ENCODE measurements at places on chromosomes 11 and 22. TPM values are rescaled to one million over a fixed set of nuclear protein-coding genes. Genes with fewer than 3 reads are reported as not detected.
A peak's percentile ranks its signal among the peaks of the same experiment; 100 is the strongest.

The C22orf42 gene
- total RNA-seq: not detected

The SMCO4 gene
- total RNA-seq: 21.3 TPM

The OR5AR1 gene
- total RNA-seq: not detected

The CCDC188 gene
- total RNA-seq: 0.36 TPM

- H3K4me1 ChIP-seq: peaks cover 21% of the 10 kb centered on the region
- peaks cover 2% of the 10 kb centered on the region for H3K27me3 ChIP-seq
- H3K27ac ChIP-seq: peak overlapping the region; percentile 88
- no peak overlapping the region for H3K4me3 ChIP-seq
- no peak for DNase-seq
These were observed 43.4 kb upstream of the CSNK2A3 start for GRCh38 chr11:11396301-11397035.

DNA sequence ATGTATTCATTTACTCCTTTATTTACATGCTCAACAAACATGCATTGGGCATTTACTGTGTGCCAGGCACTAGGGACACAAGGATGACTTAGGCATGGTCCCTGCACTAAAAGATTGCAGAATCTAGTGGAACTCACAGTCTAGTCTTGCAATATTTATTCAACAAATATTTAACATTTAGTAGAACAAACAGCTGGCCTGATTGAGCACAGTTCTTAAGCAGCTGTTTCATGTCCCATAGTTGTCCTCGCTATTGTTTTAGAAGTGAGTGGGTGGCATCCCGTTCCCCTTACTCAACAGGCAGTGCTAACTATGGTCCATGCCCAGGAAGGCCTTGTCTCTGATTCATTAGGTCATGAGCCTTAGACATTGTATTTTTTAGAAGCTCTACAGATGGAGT, 459.9 kb upstream of the CADM1 start:
- H3K4me3 ChIP-seq: no peak overlapping the region
- peaks cover 9% of the 10 kb centered on the region for H3K27me3 ChIP-seq
- H3K4me1 ChIP-seq: peaks cover 23% of the 10 kb centered on the region
- no peak for DNase-seq
- no peak overlapping the region for H3K27ac ChIP-seq

GRCh38 chr11:125300791-125301218, 136.3 kb downstream of the PKNOX2 start:
- H3K27me3 ChIP-seq: no peaks in the 10 kb centered on the region
- H3K4me1 ChIP-seq: peaks cover 53% of the 10 kb centered on the region
- H3K4me3 ChIP-seq: no peak overlapping the region
- H3K36me3 ChIP-seq: peaks cover 7% of the 10 kb centered on the region
- no peak for DNase-seq

DNA sequence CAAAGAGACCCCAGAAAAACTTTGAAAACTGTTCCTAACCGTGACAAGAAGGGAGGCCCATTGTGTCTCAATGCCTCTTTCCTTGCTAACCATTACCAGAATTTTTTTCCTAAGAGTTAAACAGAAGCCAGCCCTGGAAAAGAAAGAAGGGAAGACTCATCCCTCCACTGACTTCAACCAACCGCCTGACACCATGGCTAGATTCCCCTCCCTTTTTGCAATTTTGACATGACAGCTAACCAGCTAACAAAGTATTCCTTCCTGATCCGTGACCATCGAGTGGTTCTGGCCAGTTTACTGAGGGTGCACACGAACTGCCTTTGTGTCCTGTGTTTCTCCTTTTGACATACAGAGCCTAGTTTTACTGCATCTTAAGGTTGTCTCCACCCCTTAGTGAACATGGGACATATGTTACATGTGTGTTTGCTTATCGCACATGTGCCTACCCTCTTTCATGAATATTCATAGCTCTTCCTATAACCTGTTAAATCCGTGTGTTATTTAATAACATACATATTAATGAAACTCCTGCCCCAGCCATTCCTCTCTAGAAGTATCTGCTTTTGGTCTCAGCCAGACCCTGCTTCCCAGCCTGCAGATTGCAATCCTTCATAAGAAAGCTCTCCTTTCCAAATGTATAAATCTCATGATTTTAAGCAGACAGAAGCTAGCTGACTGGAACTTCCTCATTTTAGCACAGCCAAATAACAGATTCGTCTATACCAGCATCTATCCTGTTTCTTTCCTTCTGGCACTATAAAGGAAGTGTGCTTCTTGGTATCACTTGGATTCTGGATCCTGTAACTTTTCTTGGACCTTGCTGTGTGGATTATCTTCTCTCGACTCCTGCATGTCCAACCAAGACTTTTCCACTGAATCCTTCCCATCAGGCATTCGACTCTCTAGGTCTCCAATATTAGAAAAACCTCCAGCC, 37.8 kb downstream of the RASSF10 start:
- H3K4me1 ChIP-seq: no peaks in the 10 kb centered on the region
- no peaks in the 10 kb centered on the region for H3K36me3 ChIP-seq
- H3K27me3 ChIP-seq: peaks cover 15% of the 10 kb centered on the region
- no peak overlapping the region for H3K27ac ChIP-seq
- no peak for DNase-seq

DNA sequence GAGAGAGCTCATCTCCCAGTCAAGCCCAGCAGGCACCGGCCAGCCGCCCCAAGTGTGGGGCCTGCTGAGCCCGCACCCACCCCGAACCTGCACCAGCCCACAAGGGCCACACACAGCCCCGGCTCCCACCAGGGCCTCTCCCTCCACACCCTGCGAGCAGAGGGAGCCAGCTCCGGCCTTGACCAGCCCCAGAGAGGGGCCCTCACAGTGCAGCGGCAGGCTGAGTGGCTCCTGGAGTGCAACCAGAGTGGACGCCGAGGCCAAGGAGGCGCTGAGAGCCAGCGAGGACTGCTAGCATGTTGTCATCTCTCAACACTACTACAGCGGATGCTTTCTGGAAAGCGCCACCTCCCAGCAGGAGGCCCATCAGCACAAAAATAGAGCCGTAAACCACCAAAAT, 10.9 kb downstream of the DEFB108B start:
- H3K4me1 ChIP-seq: no peaks in the 10 kb centered on the region
- no peak overlapping the region for H3K27ac ChIP-seq
- H3K36me3 ChIP-seq: peaks cover 7% of the 10 kb centered on the region
- no peak for DNase-seq
- no peak overlapping the region for H3K4me3 ChIP-seq
- peaks cover 10% of the 10 kb centered on the region for H3K27me3 ChIP-seq

- peaks cover 15% of the 10 kb centered on the region for H3K36me3 ChIP-seq
- no peak overlapping the region for H3K27ac ChIP-seq
- H3K4me3 ChIP-seq: no peak overlapping the region
- no peaks in the 10 kb centered on the region for H3K4me1 ChIP-seq
- no peak for DNase-seq
These were observed 12.8 kb downstream of the PMM1 start for GRCh38 chr22:41576877-41577276.

GRCh38 chr11:69542314-69543168, 61.1 kb downstream of the LINC01488 start:
- peak; percentile 81 for DNase-seq
- no peaks in the 10 kb centered on the region for H3K27me3 ChIP-seq
- peaks cover 27% of the 10 kb centered on the region for H3K4me1 ChIP-seq
- H3K36me3 ChIP-seq: no peaks in the 10 kb centered on the region

GRCh38 chr22:40413873-40414272, 43.5 kb downstream of the SGSM3 start:
- H3K4me1 ChIP-seq: peaks cover 9% of the 10 kb centered on the region
- H3K36me3 ChIP-seq: peaks cover 29% of the 10 kb centered on the region
- H3K27ac ChIP-seq: peak overlapping the region; percentile 27
- H3K4me3 ChIP-seq: no peak overlapping the region
- H3K27me3 ChIP-seq: no peaks in the 10 kb centered on the region
- no peak for DNase-seq

- no peak overlapping the region for H3K4me3 ChIP-seq
- no peak for DNase-seq
- H3K27ac ChIP-seq: no peak overlapping the region
- peaks cover 11% of the 10 kb centered on the region for H3K4me1 ChIP-seq
- peaks cover 3% of the 10 kb centered on the region for H3K36me3 ChIP-seq
- H3K27me3 ChIP-seq: peaks cover 63% of the 10 kb centered on the region
These were observed 3.6 kb upstream of the PGR start for GRCh38 chr11:101133190-101133589.

DNA sequence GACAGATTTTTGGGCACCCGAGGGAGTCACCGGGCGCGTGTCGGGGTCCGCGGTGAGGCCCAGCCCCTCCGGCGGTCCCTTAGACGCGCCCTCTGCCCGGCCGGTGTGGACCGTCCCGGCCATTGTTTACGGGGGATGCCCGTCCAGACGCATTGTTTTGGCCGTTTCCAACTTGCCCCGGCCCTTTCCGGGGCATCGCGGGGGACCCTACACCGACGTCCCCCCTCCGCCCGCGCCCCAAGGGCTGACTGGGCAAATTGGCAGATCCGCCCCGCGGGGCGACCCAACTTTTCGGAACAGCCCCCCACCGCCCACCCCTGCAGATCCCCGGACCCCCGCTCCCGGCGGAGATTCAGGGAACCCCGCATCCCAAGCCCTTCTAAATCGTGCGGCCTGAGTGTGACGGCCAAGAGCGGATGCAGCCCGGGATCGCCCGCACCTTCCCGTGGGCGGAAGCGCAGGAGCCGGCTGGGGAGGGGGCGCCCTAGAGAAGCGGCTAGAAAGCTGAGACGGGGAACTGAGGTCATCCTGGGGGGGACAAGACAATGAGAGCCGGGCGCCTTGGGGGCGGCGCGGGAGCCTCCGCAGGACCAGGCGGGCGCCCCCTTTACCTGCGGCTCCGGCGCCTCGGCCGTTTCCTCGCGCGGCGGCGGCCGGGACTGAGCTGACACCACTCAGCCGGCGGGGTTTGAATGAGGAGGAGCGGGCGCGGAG, 17.1 kb upstream of the CCT8L2 start:
- no peak overlapping the region for H3K4me3 ChIP-seq
- no peak overlapping the region for H3K27ac ChIP-seq
- no peak for DNase-seq
- no peaks in the 10 kb centered on the region for H3K27me3 ChIP-seq

DNA sequence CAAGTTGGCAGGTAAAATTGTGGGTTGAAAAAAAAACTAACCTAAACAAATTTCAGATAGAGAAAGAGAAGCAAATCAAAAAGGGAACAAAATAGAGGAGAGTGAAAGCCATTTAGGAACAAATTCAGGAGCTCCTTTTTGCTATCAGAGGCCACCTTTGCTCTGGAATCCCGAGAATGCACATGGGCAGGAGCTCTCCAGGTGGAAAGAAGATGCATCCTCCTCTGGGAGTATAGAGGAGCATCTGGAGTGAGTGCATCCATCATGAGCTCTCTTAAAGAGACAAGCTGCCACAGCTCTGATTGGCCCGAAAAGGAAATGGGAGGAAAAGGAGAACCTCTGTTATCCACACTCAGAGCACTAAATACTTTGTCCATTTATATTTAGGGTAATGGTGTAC, 26.3 kb downstream of the MRGPRX1 start:
- H3K36me3 ChIP-seq: no peaks in the 10 kb centered on the region
- H3K4me3 ChIP-seq: no peak overlapping the region
- H3K27me3 ChIP-seq: peaks cover 29% of the 10 kb centered on the region
- no peak for DNase-seq
- H3K27ac ChIP-seq: no peak overlapping the region

DNA sequence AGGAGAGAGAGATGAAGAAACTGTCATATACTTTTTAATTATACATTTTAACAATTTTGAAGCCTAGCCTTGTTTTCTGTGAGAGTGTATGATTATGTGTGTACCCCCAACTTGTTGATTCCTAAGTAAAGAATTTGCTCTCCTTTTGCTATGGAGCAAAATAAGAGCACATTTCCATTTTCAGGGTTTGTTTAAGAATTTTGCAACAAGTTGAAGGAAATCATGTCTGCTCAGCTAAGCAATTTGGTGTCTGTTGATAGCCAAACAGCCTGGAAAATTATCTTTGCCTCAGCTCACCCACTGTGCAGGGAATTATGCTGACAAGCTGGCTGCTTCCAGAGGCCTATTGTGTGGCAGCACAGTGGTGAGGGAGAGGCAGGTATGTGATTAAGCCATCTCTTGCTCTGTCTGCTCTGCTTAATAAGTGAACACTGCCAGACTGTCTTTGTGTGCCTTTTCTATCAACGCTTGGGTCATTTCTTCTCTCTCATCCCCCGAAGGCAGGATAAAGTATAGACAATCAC, 135.1 kb upstream of the TTC12 start:
- no peaks in the 10 kb centered on the region for H3K27me3 ChIP-seq
- H3K36me3 ChIP-seq: no peaks in the 10 kb centered on the region
- no peak for DNase-seq
- H3K27ac ChIP-seq: no peak overlapping the region
- H3K4me1 ChIP-seq: peaks cover 27% of the 10 kb centered on the region
- H3K4me3 ChIP-seq: no peak overlapping the region

- H3K36me3 ChIP-seq: no peaks in the 10 kb centered on the region
- H3K4me1 ChIP-seq: peaks cover under 1% of the 10 kb centered on the region
- no peak overlapping the region for H3K27ac ChIP-seq
- no peak overlapping the region for H3K4me3 ChIP-seq
- no peak for DNase-seq
These were observed 9.7 kb upstream of the PIK3IP1 start for GRCh38 chr22:31302006-31302405.

DNA sequence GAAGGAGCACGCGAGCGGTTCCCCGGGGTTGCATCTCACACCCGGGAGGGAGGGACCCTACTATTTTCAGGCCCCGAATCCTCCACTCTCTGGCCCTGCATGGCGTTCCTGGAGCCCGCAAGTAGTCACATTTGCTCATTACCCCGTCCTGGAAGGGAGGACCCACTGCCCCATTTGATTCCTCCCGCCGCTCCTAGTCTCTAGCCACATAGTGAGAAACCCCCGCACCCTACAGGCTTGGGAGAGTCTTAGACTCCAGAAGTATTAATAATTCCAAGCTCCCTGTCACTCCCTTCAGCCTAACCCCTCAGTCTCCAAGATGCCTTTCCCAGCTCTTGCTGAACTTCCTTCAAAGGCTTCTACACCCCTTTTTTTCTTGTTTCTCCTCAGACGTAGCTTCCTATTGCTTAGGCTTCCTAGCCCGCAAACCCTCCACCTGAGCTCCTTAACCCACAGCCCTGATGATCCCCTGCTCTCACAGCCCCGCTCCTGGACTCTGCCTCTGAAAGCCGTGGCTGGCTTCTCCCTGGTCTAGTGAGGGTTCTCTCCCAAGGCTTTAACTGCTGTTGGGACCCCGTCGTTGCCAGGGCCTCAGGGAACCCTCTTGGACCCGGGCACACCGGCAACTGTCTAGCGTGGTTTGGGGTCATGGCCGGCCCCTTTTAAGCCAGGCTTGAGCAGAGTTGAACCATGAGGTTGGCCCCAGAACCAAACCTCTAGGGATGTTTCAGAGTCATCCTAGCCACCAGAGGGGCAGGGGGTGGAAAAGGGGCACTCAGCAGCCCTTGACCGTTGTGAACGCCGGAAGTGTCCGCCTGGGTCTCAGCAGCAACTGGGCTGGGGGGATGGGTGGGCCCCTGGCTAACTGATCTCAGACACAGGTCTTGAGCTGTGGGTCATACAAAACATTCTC, 862 bp downstream of the GGA1 start:
- no peak for DNase-seq
- peaks cover 39% of the 10 kb centered on the region for H3K4me1 ChIP-seq
- peak overlapping the region; percentile 88 for H3K4me3 ChIP-seq

GRCh38 chr11:94521684-94522083, 9.4 kb downstream of the C11orf97 start:
- no peaks in the 10 kb centered on the region for H3K36me3 ChIP-seq
- DNase-seq: no peak
- no peaks in the 10 kb centered on the region for H3K27me3 ChIP-seq
- peaks cover 16% of the 10 kb centered on the region for H3K4me1 ChIP-seq
- H3K27ac ChIP-seq: no peak overlapping the region

GRCh38 chr22:42026705-42027104, 28.1 kb downstream of the WBP2NL start:
- H3K4me1 ChIP-seq: peaks cover 15% of the 10 kb centered on the region
- H3K4me3 ChIP-seq: no peak overlapping the region
- peaks cover 5% of the 10 kb centered on the region for H3K27me3 ChIP-seq
- no peaks in the 10 kb centered on the region for H3K36me3 ChIP-seq
- no peak for DNase-seq
